ENCODE measurements at places on chromosomes 6 and 20. TPM values are rescaled to one million over a fixed set of nuclear protein-coding genes. Genes with fewer than 3 reads are reported as not detected.

CDC5L gene
- 54.5 TPM for total RNA-seq

OOEP gene
- total RNA-seq, result not detected

DNA sequence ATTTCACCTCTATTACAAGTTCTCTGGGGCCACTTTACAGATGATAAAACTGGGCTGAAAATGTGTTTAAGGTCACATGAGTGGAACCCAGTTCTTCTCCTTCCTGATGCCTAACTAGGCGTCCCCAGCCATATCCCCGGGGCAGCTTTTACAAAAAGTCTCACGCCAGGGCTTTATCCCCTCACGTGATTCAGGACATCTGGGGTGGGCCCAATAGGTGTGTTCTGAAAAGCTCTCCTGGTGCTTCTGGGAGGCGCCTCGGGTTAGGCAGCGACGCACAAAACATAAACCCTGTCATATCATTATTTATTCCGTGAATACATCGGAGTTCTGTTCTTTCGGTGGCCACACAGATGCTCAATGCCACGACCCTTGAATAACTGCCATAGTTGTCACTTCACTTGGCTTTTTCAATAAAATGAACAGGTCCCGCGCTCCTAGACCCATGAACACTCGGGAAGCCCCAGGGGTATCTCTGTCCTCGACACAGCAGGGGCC lies 32.1 kb downstream of the SF3B5 start:
- H3K4me1 ChIP-seq, result peaks cover 14% of the 10 kb centered on the region
- DNase-seq, result no peak
- no peaks in the 10 kb centered on the region for H3K36me3 ChIP-seq
- H3K27ac ChIP-seq, result no peak overlapping the region
- peaks cover 51% of the 10 kb centered on the region for H3K27me3 ChIP-seq
- H3K4me3 ChIP-seq, result peak overlapping the region; percentile 73

DNA sequence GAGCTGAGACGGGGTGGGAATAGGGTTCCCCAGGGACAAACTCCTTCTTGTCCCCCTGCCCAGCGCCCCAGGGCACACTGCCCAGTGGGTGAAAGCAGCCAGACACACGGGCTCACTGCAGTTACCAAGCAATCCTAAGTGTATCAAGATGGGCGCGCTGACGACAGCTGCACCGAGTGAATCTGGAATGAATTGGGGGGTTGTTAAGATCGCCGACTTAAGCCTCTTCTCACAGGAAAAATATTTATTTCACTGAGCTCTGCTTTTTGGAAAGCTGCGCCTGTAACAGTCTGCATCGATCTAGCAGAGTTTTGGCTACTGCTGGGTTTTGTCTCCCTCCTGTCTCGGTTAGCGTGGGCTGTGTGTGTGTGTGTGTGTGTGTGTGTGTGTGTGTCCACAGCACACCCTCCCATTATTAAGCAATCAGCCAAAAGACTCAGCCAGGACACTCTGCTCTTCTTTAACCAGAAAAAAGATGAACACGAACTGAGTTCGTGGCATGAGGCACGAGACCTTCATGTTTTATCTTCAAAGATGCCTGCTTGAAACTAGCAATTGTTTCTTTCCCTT lies 35.9 kb downstream of the RIPOR3 start:
- H3K27ac ChIP-seq, result no peak overlapping the region
- peaks cover 51% of the 10 kb centered on the region for H3K4me1 ChIP-seq
- H3K36me3 ChIP-seq, result no peaks in the 10 kb centered on the region
- H3K27me3 ChIP-seq, result peaks cover 1% of the 10 kb centered on the region
- no peak for DNase-seq

DNA sequence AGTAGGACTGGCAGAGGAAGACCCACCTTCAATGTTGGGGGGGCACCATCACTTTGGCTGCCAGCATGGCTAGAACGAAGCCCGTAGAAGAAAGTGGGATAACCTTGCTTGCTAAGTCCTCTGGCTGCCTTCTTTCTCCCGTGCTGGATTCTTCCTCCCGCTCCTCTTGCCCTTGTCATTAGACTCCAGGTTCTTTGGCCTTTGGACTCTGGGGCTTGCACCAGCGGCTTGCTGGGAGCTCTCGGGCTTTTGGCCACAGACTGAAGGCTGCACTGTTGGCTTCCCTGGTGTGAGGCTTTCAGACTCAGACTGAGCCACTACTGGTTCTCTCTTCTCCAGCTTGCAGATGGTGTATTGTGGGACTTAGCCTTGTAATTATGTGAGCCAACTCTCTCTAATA lies 28.2 kb downstream of the GSTA2 start:
- peak; percentile 43 for DNase-seq
- H3K27me3 ChIP-seq, result no peaks in the 10 kb centered on the region
- H3K4me3 ChIP-seq, result no peak overlapping the region
- H3K27ac ChIP-seq, result no peak overlapping the region
- H3K36me3 ChIP-seq, result no peaks in the 10 kb centered on the region

- peaks cover 14% of the 10 kb centered on the region for H3K4me1 ChIP-seq
- H3K4me3 ChIP-seq, result no peak overlapping the region
- H3K27me3 ChIP-seq, result peaks cover 23% of the 10 kb centered on the region
- DNase-seq, result no peak
- no peaks in the 10 kb centered on the region for H3K36me3 ChIP-seq
Measured at GRCh38 chr6:13526727-13527670, 39.6 kb upstream of the GFOD1 start.

Data from HepG2 (cell line).